ENCODE measurements at places on chromosomes 11 and 22. TPM values are rescaled to one million over a fixed set of nuclear protein-coding genes. Genes with fewer than 3 reads are reported as not detected.

PLA2G6 gene
- 24.1 TPM for total RNA-seq

BTG4 gene
- not detected for total RNA-seq

- no peak overlapping the region for H3K27ac ChIP-seq
- DNase-seq = no peak
- no peaks in the 10 kb centered on the region for H3K27me3 ChIP-seq
- no peaks in the 10 kb centered on the region for H3K36me3 ChIP-seq
- peaks cover under 1% of the 10 kb centered on the region for H3K4me1 ChIP-seq
Observed at GRCh38 chr22:30744224-30744623, 49.5 kb downstream of the OSBP2 start.

- H3K27me3 ChIP-seq = no peaks in the 10 kb centered on the region
- peaks cover 6% of the 10 kb centered on the region for H3K36me3 ChIP-seq
- H3K27ac ChIP-seq = no peak overlapping the region
- H3K4me3 ChIP-seq = no peak overlapping the region
Observed at GRCh38 chr22:18103527-18104269, 6.9 kb upstream of the TUBA8 start.

- no peaks in the 10 kb centered on the region for H3K27me3 ChIP-seq
- peaks cover 10% of the 10 kb centered on the region for H3K36me3 ChIP-seq
Observed at GRCh38 chr22:45238957-45239680, 1.6 kb downstream of the KIAA0930 start.

DNA sequence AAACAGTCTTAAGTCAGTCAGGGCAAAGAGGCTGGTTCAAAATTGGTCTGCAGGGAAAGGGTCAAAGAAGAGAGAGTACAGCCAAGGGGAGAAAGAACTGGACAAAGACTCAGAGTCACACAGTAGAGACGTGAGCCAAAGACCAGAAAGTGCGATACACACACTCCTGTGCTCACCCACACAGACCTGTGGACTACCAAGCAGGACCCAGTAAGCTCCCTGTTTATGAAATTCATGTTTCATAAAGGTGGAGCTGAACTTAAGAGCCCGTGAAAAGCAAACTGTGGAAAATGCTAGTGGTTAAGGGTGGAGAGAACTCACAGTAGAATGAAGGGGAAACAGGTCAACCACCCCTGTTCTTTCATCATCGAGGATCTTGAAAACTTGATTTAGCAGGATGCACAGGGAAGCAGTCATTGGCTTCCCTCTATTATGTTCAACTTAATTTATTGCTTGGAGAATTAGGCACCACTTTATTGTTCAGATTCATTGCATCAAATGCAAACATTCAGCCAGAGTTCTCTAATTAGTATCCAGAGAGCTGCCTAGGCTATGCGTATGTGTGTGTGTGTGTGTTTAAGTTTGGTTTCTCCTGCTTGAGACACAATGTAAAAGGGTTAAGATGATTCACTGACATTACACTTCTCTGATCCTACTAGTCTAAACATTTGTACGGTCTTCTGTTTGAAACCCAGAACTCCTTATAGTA, 160.9 kb upstream of the MTMR2 start:
- H3K4me3 ChIP-seq = no peak overlapping the region
- no peak for DNase-seq
- H3K36me3 ChIP-seq = no peaks in the 10 kb centered on the region
- H3K4me1 ChIP-seq = peaks cover 17% of the 10 kb centered on the region
- no peak overlapping the region for H3K27ac ChIP-seq
- H3K27me3 ChIP-seq = no peaks in the 10 kb centered on the region

DNA sequence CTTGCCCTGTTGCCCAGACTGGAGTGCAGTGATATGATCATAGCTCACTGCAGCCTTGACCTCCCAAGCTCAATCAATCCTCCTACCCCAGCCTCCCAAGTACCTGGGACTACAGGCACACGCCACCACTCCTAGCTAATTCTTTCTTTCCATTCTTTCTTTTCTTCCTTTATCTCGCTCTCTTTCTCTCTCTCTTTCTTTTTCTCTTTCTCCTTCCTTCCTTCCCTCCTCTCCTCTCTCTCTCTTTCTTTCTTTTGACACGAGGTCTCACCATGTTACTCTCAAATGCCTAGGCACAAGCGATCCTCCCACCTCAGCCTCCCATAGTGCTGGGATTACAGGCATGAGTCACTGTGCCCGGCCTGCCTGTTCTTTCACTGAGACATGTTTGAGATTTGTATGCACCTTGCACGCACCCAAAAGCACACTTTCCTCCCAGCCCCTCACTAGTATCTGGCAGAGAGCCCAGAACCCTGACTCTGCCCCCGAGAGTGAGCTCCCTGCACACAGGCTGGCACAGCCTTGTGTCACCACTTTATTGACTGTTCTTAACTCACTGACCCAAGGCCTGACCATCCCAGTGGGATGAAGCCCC, 56.8 kb downstream of the CD6 start:
- no peaks in the 10 kb centered on the region for H3K4me1 ChIP-seq
- H3K27me3 ChIP-seq = peaks cover 3% of the 10 kb centered on the region
- no peaks in the 10 kb centered on the region for H3K36me3 ChIP-seq
- no peak overlapping the region for H3K27ac ChIP-seq
- H3K4me3 ChIP-seq = no peak overlapping the region

DAGLA gene
- 4.3 TPM for total RNA-seq

GRCh38 chr11:133560472-133560855, 28.2 kb upstream of the OPCML start:
- peaks cover 2% of the 10 kb centered on the region for H3K4me1 ChIP-seq
- no peak overlapping the region for H3K4me3 ChIP-seq
- no peak overlapping the region for H3K27ac ChIP-seq
- no peaks in the 10 kb centered on the region for H3K27me3 ChIP-seq

- no peak overlapping the region for H3K4me3 ChIP-seq
- DNase-seq = no peak
- H3K4me1 ChIP-seq = no peaks in the 10 kb centered on the region
- no peaks in the 10 kb centered on the region for H3K36me3 ChIP-seq
Observed at GRCh38 chr11:34566208-34566551, 52.6 kb upstream of the ELF5 start.

GRCh38 chr11:87722756-87723565, 452.3 kb downstream of the RAB38 start:
- no peaks in the 10 kb centered on the region for H3K4me1 ChIP-seq
- peak; percentile 56 for DNase-seq
- H3K27ac ChIP-seq = no peak overlapping the region
- no peaks in the 10 kb centered on the region for H3K27me3 ChIP-seq

DNA sequence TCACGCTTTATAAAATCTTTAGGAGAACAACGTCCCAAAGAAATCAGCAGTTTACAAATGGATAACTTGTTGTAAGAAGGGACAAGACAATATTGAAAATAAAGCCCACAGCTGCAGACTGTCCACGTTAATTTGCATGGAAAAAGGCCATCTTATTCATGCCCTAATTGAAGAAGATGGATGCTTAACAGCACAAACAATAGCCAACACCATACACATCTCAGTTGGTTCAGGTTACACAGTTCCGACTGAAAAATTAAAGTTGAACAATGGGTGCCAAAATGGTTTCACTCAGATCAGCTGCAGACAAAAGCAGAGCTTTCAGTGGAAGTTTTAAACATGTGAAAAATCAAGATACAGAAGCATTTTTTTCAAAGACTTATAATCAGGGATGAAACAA, 314.2 kb downstream of the RAB38 start:
- no peak for DNase-seq
- no peaks in the 10 kb centered on the region for H3K27me3 ChIP-seq
- H3K4me1 ChIP-seq = no peaks in the 10 kb centered on the region
- no peak overlapping the region for H3K27ac ChIP-seq
- no peaks in the 10 kb centered on the region for H3K36me3 ChIP-seq

A4GALT gene
- 3.4 TPM for total RNA-seq

DNA sequence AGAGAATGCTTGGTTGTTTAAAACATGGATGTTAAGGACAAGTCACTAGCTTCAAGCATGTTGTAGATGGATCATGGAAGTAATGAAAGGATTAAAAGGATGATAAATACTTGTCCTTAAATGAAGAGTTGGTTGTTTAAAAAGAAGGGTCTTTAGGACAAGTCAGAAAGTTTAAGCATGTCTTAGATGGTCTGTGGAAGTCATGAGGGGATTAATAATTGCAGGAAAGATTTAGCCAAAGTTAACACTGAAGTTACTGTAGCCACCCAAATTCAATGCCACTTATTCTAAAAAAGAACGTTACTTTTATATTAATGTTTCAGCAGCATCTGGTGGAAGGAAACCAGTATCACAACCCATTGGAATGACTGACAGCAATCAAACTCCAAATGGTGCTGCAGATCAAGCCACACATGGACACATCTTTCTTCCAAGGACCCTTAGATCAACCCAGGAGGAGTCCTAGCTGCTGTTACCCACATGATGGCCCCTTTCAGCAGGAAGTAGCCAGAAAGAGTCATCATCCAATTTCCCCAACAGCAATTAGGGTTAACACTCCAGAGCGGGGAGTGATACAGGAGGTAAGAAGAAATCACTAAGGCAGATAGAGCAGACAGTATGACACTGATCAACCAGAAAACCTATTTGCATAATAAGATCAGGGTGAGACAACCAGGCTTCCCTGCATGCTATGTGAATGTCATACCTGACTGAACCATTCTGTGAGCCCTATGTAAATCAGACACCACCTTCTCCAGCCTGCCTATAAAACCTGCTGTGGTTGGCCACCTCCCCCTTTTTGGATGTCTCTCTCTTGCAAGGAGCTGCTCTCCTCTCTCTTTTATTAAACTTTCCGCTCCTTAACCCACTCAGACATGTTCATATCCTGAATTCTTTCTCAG, 88.4 kb upstream of the GNAZ start:
- peaks cover 5% of the 10 kb centered on the region for H3K36me3 ChIP-seq
- no peak overlapping the region for H3K4me3 ChIP-seq
- H3K27me3 ChIP-seq = no peaks in the 10 kb centered on the region
- no peak overlapping the region for H3K27ac ChIP-seq
- no peak for DNase-seq

CASP5 gene
- not detected for total RNA-seq

DNA sequence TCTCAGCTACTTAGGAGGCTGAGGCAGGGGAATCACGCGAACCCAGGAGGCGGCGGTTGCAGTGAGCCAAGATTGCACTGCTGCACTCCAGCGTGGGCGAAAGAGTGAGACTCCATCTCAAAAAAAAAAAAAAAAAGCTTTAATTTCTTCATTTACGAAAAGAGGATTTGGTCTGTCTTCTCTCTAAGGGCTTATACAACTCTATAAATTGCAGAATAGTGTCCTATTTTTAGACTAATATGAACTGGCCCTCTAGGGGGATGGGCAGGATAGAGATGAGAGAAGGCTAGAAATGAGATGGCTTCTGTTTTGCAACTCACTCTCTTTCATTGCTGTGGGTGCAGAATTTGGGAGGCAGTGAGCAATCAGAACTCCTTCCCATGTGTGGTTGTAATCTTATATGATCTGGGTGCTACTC, 11.3 kb downstream of the MAML2 start:
- H3K4me1 ChIP-seq = peaks cover 15% of the 10 kb centered on the region
- no peaks in the 10 kb centered on the region for H3K36me3 ChIP-seq
- H3K27me3 ChIP-seq = no peaks in the 10 kb centered on the region
- no peak for DNase-seq
- H3K4me3 ChIP-seq = no peak overlapping the region

DNA sequence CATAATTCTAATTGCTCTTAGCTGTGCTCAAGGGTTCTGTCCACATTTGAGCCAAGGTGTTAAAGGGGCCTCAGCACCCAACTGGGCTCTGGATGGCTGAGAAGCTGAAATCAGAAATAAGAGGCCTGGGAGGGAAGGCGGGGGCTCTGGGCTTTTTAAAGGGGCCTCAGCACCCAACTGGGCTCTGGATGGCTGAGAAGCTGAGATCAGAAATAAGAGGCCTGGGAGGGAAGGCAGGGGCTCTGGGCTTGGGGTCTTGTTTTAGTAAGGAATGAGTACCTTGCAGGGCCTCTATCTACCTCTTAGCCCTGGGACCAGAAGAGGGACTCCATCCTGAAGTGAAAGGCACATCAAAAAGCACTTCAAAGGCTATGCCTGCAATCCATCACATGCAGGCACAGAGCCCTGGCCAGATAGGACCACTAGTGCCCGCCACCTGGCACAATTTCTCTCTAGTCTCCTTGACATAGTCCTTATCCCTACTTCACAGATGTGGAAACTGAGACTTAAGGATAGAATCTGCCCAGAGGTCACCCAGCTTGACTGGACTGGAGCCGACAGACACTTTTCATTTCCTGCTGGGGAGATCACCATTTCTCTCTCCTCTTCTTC, 35.6 kb downstream of the DKK3 start:
- no peaks in the 10 kb centered on the region for H3K4me1 ChIP-seq
- H3K27ac ChIP-seq = no peak overlapping the region
- H3K36me3 ChIP-seq = no peaks in the 10 kb centered on the region
- DNase-seq = no peak

APOL5 gene
- total RNA-seq = not detected

GALR3 gene
- 0.59 TPM for total RNA-seq

DNA sequence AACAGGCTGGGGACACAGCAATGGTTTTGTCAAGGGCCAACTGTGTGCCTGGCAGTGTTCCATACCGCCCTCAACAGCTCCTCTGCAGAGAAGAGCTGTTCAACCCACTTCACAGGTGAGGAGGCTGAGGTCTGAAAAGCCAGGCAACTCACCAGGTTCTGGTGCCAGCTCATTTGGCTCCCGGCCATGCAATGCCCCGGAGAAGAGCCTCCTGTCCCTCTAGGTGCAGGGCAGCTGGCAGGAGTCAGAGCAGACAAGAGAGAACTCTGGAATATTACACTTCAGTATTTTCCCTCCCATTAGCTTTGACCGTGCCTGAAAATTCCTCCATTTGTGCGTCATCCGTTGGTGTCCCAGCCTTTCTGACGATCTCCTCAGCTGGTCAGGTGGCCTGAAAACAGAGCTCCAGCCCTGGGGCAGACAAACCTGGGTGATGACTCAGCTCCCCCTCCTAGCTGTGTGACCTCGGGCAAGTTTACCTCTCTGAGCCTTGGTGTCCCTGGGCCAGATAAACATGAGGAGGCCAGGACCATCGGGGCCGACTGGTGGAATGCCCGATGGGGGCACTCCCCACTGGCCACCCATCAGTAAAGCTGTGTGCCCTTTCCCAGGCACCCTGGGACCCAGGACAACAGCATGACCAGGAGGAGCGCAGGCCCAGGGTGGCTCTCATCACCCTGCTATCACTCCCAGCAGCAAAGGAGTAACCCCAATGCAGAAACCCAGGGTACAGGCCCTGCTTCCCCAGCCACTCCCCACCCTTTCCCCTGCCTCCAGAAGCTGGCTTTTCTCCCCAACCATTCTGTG, 9.6 kb upstream of the C1QTNF6 start:
- peak overlapping the region; percentile 82 for H3K4me3 ChIP-seq
- no peaks in the 10 kb centered on the region for H3K27me3 ChIP-seq
- H3K4me1 ChIP-seq = no peaks in the 10 kb centered on the region
- peaks cover 8% of the 10 kb centered on the region for H3K36me3 ChIP-seq
- H3K27ac ChIP-seq = no peak overlapping the region

- DNase-seq = no peak
- no peak overlapping the region for H3K4me3 ChIP-seq
- no peaks in the 10 kb centered on the region for H3K27me3 ChIP-seq
- H3K4me1 ChIP-seq = no peaks in the 10 kb centered on the region
Observed at GRCh38 chr22:32637951-32638350, 163.3 kb downstream of the FBXO7 start.

KRTAP5-7 gene
- not detected for total RNA-seq

RFPL3 gene
- not detected for total RNA-seq

EMID1 gene
- 5.4 TPM for total RNA-seq

Measured in H9 (cell line).